ENCODE measurements at places on chromosomes 3 and 15.

GRCh38 chr15:70714565-70714964, 48.8 kb downstream of the UACA start:
- DNase-seq: no peak

GRCh38 chr15:72318408-72318942, 1.5 kb downstream of the CELF6 start:
- DNase-seq: no peak

DNA sequence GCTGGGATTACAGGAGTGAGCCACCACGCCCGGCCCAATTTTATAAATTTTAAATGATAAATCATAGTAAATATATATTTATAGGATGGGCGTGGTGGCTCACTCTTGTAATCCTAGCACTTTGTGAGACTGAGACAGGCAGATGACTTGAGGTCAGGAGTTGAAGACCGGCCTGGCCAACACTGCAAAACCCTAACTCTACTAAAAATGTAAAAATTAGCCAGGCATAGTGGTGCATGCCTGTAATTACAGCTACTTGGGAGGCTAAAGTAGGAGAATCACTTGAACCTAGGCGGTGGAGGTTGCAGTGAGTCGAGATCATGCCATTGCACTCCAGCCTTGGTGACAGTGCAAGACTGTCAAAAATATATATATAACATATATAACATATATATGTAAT, 26.4 kb downstream of the MFN1 start:
- DNase-seq: no peak

DNA sequence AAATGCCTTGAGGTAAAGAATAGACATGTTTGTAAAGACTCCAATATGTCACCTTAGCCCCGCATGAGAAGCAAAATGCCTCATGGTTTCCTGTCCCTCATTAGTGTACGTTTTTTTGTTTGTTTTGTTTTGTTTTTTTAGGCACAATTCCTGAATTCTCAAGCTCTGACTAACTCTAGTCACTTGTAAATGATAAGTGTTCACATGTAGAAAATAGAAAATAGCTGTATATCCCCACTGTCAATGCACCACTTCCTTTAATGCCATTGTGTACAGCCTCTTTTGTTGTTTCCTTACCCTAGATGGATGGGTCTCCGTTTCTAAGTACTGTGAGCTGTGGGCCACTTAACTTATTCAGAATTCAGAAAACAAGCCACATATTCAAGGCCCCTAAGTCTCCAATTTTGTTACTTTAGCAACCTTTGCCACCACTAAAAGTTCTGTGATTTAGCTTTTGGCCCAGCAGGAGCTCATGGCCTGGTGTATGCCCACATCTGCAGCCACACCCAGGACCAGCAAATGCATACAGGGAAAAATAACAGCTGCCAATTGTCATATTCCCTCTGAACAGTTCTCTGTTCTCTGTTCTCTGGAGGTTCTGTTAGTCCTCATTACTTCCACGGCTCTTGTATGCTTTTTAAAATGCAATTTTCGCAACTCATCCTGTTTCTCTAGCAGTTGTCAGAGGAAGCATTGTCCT, 655.5 kb downstream of the GBE1 start:
- no peak for DNase-seq

- DNase-seq: no peak
Measured at GRCh38 chr3:32137870-32138269, 31.4 kb downstream of the GPD1L start.

DNA sequence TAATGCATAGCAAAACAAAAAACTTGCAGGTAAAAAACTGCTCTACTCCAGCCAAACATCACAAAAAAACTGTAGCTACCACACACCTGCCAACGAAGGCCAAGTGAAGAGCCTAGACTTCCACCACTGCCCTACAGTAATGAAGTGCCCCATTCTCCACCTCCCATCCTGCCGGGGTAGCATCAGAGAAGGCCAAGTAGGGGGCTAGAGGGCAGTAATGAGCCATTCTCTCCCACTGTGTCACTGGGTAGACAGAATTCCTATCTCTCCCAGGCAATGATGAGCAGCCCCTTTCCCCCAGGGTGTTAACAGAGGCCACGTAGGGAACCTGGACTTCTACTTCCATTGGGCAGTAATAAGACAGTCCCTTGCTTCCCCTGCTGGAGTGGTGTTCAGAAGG, 9.5 kb downstream of the SEC22C start:
- no peak for DNase-seq

DNA sequence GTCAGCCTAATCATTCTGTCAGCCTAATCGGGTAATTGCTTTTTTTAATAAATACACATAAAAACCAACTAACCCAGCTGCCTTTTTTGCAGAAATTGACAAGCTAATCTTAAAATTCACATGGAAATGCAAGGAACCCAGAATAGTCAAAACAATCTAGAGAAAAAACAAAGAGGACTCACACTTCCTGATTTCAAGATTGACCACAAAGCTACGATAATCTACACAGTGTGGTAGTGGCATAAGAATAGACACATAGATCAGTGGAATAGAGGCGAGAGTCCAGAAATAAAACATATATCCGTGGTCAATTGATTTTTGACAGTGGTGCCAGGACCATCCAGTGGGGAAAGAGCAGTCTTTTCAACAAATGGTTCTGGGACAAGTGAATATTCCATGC, 2.4 kb upstream of the C3orf20 start:
- no peak for DNase-seq

GRCh38 chr3:149936812-149937230, 33.9 kb downstream of the PFN2 start:
- no peak for DNase-seq

GRCh38 chr3:77329116-77329515, 289.2 kb downstream of the ROBO2 start:
- DNase-seq: no peak

DNA sequence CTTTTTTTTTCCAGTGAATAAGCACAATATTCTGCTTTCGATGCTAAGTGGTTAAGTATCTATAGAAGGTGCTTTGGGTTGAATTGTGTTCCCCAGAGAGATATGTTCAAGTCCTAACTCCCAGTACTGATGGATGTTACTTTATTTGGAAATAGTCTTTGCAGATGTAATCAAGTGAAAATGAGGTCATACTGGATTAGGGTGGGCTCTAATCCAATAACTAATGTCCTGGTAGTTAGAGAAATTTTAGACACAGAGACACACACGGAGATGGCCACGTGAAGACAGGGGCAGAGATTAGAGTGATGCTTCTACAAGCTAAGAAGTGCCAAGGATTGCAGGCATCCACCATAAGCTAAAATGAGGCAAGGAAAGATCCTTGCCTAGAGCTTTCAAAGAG, 662.3 kb downstream of the NAALADL2 start:
- DNase-seq: no peak

- DNase-seq: peak; percentile 25
Measured at GRCh38 chr3:45688194-45688881, 858 bp upstream of the SACM1L start.

GRCh38 chr15:37340438-37340837, 240.1 kb upstream of the MEIS2 start:
- no peak for DNase-seq

DNA sequence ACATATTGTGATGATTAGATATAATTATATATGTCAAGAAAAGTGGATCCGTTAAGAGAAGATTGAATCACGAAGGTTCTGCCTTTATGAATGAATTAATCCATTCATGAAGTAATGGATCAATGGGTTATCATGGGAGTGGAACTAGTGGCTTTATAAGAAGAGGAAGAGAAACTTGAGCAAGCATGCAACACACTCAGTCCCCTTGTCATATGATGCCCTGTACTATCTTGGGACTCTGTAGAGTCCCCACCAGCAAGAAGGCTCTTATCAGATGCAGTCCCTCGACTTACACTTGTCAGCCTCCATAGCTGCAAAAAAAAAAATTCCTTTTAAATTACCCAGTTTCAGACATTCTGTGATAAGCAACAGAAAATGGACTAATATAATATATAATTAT, 301.9 kb downstream of the RAP2B start:
- no peak for DNase-seq

Measured in GF-D8 (cell line).